ENCODE measurements at places on chromosomes 3 and 15. TPM values are rescaled to one million over a fixed set of nuclear protein-coding genes. Genes with fewer than 3 reads are reported as not detected.

Gene GOLGA8Q
- total RNA-seq, result not detected

Gene DGKG
- 2.6 TPM for total RNA-seq

Gene P2RY12
- total RNA-seq, result not detected

Gene DUOX1
- not detected for total RNA-seq

Gene FANCD2OS
- total RNA-seq, result not detected

Gene ELL3
- 9.6 TPM for total RNA-seq

Gene AGTR1
- total RNA-seq, result 7.1 TPM

Gene PRR20G
- total RNA-seq, result not detected

Gene IQCF5
- not detected for total RNA-seq

Gene SEMA5B
- total RNA-seq, result 0.29 TPM

Gene PLXNA1
- 6.7 TPM for total RNA-seq

Gene INAFM2
- 11.1 TPM for total RNA-seq

Gene ACKR2
- 1.5 TPM for total RNA-seq

Gene SCG5
- total RNA-seq, result not detected

Gene TM2D3
- total RNA-seq, result 14.7 TPM

Gene OR5K2
- total RNA-seq, result not detected
